Right cardiac atrium (tissue), 5 donors: ENCODE measurements at places on chromosomes 5 and 9. TPM values are rescaled to one million over a fixed set of nuclear protein-coding genes. Genes with fewer than 3 reads are reported as not detected.

Gene OGN
- 45.0 TPM for total RNA-seq

- no peak for DNase-seq
Measured at GRCh38 chr9:22537721-22538120, 91.1 kb downstream of the DMRTA1 start.

DNA sequence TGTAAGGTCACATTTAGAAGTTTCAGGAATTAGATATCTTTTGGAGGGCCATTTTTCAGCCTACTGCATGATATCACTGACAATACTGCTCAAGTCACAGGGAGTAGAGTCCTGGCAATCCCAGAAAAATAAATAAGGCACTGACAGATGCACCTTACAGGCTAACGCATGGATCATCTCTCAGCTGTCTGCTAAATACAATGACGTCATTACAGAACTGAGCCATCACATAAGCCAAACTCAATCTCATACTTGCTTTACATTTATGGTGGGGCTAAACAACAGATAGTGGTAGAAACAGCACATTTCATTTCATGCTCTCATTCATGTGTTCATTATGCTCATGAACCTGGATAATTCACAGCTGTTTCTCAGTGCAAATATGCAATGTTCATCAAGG is 243.7 kb downstream of the SEMA5A start:
- DNase-seq = no peak

DNA sequence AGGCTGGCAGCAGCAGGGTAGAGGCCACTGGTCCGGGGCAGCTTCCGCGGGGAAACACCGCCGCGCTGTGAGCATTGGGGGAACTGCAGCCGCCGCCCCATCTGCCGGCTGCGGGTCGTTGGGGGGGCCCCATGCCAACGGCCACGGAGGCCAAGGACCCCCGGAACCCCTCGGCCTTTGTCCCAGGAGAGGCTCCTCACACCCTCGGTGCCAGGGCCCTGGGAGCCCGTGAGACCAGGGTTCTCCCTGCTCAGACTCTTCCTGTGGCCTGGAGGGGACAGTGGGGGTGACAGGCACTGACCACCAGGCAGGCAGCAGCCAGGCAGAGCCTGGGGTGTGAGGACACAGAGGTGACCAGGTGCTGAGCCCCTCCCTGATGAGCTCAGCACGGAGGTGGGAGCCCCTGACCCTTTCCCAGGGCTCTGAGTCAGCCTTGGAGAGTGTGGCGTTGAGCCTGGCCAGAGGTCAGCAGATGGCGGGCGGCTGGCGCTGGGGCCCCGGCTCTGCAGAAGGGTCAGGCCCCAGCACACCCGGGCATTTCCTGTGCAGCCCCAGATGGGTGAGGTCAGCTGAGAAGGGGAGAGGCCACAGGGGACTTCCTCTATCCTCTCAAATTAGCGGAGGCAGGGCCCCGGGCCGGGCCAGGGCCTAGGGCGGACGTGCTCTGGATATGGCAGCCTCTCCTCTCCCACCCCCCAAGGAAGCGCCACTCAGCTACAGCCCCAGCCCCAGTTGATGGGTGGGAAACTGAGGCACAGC is 17.9 kb upstream of the EGFL7 start:
- peak; percentile 98 for DNase-seq

Gene CARTPT
- total RNA-seq = not detected

Gene CTXN3
- total RNA-seq = not detected

DNA sequence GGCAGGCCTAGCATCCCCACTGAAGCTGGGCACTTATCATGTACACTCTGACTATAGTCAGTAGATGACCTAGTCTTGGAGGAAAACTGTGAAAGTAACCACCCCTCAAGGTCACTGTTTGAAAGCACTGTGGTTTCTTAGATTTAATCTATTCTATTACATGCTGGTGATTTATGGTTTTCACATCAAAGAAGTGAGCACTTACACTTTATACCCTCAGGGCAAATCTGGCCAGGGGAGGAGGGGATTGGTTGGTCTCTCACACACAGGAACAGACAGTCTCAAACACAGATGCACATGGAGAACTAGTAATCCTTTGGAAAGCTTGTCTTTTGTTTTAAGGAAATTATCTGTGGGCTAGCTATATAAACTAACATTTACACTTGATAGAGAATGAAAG is 17.9 kb upstream of the SPIN1 start:
- no peak for DNase-seq

DNA sequence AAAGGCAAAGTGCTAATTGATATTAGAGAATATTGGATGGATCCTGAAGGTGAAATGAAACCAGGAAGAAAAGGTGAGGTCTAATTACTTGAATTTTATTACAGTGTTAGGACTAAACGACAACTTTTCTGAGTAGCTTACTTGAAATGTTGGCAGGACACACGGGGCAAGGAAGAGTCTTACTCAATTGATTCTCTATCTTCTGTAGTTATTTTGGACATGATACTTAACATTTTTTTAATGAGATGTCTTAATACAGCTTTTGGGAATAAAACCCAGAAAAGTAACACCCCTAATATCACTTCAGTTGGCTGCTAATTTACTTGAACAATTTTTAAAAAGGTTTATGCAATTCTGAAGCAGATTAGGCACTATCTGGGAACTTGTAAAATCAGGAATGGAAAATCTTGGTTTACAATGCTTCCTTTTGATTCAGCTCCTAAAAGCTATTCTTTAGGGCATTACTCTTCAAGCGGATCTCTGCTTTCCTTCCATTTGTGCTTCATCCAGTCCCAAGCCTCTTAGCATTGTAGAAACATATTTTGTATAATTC is 13.7 kb downstream of the SUB1 start:
- DNase-seq = no peak

Gene NDOR1
- total RNA-seq = 6.5 TPM

Gene SLC2A6
- 3.6 TPM for total RNA-seq

DNA sequence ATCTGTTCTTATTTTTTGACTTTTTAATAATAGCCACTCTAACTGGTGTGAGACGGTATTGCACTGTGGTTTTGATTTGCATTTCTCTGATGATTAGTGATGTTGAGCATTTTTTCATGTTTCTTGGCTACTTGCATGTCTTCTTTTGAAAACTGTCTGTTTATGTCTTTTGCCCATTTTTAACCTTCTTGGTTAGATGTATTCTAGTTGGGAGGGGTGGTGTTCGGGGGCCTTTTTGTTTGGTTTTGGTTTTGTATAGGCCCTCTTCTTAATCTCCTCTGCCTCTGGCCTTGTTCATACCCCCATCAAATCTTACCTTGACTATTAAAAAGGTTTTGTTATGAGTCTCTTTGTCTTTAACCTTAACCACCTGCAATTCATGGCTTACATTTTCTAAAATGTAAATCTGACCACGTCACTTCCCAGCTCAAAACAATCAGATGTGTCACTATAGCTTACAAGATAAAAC is 107.8 kb upstream of the NR4A3 start:
- no peak for DNase-seq

DNA sequence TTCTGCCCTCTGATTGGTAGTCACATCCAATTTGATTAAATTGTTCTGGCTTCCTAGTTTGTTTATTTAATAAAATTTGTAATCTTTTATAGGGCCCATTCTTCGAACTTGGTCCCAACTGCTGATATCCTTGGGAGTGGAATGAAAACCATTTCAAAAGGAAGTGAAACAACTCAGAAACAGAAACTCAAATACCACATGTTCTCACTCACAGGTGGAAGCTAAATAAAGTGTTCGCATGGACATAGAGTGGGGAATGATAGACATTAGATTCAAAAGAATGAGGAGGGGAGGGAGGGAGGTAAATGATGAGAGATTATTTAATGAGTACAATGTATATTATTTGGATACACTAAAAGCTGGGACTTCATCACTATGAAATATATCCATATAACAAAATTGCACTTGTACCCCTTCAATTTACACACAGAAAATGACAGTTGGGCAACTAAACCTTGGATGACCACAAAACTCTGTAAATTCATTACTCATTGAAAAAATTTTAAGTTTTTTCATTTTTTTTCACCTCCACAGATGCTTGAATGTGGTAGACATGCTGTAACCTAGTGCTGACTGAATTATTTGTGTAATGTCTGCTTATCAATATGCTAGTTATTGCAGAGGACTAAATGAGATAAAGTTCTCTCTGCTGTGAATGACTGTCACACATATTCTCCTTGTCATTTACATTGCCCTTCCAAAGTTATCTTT is 16.0 kb downstream of the ATP10B start:
- DNase-seq = no peak

DNA sequence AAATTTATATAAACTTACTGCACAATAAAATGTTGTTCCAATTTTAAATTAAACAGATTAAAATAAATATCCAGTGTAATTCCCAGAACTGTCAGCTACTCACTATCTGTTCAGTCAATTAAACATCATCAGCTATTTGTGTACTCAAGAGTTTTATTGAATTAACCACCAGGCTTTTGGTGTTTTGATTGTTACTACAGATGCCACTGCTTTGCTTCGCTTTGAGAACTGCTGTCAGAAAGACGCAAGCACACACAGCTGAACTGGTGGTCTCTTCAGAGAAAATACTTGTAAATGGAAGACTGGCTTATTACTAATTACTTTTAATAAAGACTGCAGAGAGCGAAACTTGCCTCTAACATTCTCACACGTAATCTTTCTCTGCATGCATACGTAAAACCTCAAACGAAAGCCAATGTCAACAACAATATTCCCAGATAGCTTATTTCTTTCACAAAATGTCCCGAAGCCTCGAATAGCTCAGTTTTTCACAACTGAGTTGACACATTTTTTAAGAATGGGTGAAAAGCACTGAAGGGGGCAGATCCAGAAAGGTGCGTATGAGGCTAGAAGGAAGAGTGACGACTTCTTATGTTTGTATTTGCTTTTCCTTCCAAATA is 259.6 kb upstream of the RPS23 start:
- no peak for DNase-seq

Gene BTNL8
- total RNA-seq = not detected

DNA sequence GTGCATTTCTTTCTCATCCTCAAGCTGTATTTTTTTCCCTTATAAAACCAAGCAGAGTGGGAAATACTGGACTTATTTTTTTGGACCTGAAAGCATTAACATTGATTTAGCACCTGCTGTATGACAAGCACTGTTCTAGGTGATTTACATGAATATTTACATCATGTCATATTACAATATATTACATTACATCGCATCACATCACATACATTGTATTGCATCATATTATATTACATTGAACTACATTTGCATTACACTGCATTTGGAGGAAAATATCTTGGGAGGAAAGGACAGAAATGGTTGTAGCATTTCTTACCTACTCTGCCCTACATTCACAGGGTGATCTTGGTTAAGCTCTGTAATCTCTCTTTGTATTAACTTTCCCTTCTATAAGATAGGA is 11.2 kb upstream of the PDCD1LG2 start:
- no peak for DNase-seq

- DNase-seq = no peak
Measured at GRCh38 chr5:165720901-165721300, 2215.5 kb downstream of the MAT2B start.

DNA sequence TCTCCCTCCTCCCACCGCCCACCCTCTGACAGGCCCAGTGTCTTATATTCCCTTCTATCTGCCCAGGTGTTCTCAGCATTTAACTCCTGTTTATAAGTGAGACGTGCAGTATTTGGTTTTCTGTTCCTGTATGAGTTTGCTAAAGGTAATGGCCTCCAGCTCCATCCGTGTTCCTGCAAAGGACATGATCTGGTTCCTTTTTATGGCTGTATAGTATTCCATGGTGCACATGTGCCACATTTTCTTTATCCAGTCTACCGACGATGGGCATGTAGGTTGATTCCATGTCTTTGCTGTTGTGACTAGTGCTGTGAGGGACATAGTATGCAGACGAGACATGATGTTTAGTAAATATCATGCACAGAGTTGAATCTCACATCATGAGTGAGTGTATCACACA is 7.0 kb upstream of the SLC6A19 start:
- DNase-seq = no peak

GRCh38 chr5:181200816-181201215 is 4.2 kb downstream of the TRIM7 start:
- DNase-seq = no peak

DNA sequence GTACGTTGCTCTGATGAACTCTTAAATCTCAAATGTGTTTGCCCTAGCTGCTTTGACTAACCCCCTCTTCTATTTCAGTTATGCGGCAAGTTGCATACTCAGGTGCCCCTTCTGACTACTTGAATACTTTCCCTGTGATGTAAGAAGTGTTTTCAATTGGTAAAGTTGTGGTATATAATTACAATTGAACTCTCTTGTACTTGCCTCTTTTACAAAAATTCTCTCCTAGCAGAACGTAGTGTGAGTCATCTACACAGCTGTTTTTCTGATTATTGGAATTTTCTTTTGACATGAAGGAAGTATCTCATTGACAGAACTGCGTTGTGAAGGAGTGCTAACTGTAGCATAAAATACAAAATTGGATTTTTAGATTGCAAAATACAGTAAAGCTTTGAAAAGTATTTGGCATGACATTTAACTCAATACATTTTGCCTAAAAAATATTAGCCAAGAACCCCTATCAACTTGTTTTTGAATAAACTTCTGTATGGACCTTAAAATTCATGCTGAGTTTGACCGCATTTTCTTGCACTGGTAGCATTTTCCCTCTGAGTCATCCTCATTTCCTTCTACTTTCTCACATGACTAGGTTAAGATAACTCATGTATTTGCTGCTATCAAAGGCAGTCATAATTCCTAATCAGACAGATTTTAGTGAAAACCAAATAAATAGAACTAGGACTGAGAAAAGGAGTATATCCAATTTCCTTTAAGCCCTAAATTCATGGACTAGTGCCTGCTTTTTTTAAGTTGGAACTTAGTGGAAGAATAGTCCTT is 6.3 kb downstream of the CRHBP start:
- no peak for DNase-seq

Gene PCDHGB7
- 10.4 TPM for total RNA-seq

DNA sequence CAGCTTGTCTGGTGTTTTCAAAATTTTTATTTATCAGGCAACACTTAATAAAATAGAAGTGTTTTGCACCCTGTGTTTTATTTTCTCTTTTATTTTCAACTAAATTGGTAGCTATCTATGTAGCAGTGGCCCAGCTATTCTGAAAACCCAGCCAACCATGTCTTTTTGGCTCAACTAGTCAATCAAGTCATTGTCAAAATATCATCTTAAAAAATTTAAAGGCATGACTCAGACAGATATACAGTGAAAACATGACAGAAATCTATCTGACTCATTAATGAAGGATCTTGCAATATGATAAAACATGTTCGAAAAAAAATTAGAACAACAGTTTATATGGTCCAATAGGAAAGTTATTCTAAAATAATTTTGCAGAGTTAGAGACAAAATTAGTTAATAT is 75.1 kb downstream of the HSD17B4 start:
- no peak for DNase-seq

GRCh38 chr5:124576848-124577409 is 169.5 kb downstream of the ZNF608 start:
- no peak for DNase-seq

- no peak for DNase-seq
Measured at GRCh38 chr5:31471916-31472315, 60.0 kb downstream of the DROSHA start.

Gene CCL27
- not detected for total RNA-seq

DNA sequence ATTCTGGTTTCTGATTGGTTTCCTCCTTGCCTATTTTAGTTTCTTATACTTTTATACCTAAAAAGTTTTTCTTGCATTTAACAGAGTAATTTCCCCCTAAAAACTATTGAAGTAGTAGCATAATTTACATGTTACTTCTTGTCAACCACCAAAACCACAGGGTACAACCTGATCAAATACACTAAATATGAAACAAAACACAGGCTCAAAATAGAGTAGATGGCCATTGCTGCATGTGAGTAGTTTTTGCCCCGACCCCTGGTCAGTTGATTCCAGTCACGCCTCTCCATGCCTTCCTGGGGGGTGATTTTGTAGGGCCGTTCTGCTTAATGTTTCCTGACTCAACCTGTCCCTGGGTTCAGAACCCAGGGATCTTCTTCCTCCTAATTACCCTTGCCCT is 101.8 kb downstream of the TLE4 start:
- no peak for DNase-seq
